NCI-H1092 treated with DMSO at 0.1 percent for 48 hours (cell line): ENCODE measurements at places on chromosomes 16 and 17.

DNA sequence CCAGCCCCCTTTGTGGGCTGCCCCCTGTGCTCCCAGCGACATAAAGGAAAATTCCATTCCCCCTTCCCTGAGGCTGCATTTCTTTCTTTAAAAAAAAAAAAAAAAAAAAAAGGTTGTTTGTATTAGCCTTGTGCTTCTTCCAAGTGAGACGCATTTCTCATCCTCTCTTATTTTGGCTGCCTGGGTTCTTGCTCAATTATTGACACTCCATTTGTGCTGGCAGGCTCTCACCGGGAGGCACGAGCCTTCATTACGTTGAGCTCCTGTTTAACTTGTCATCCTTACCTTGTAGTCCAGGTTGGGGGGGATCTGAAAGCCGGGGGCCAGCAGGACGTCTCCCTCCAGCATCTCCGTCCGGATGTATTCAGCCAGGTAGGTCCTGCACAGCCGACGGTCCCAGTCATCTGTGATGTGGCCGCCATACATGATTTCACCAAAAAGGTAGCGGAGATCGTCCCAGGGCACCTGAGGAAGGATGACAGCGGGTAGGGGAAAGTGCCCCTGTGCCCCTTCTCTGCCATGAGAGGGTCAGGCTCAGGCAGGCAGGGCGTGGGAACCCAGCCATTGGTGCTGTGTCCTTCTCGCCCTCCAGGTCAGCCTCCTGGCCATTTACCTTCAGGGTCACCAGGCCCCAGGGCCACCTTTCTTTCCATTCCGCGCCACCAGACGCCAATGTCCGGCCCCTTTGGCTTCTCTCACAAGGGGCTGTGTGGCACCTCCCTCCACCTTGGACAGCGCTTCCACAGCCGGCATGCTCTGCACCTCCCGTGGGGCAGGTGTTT lies 50.6 kb downstream of the PGS1 start:
- no peak for DNase-seq

- peak; percentile 24 for DNase-seq
Measured at GRCh38 chr17:20992987-20993862, 49.6 kb downstream of the USP22 start.

DNA sequence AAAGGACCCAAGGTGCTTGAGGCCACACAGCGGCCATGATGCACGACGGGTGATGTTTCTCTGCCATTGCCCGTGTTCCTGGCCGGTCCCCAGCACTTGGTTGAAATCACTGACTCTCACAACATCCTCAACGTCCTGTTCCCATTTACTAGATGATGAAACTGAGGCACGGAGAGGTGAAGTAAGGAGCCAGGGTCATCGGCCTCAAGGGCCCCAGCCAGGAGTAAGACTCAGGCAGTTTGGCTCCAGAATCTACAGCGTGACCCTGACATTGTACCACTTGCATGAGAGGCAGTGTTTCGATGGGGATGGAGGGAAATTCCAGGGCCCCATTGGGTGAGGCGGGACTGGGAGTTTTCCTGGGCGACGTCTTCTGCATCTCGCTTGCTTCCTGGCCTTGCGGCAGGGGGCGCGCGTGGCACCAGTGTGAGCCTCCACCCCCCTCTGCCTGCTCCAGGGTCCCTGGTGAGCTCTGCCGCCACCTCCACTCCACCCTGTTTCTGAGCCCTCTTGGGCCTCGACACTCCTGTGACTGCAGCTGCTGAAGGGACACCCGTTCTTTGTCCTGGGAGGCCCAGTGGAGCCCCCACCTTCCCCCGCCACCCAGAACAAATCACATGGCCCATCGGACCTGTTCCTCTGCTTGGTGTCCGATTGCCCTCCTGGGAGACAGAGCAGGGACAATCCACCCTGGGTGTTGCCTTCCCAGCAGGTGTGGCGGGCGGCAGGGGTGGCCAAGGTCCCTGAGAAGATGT lies 133.0 kb upstream of the GSE1 start:
- DNase-seq: peak; percentile 68

DNA sequence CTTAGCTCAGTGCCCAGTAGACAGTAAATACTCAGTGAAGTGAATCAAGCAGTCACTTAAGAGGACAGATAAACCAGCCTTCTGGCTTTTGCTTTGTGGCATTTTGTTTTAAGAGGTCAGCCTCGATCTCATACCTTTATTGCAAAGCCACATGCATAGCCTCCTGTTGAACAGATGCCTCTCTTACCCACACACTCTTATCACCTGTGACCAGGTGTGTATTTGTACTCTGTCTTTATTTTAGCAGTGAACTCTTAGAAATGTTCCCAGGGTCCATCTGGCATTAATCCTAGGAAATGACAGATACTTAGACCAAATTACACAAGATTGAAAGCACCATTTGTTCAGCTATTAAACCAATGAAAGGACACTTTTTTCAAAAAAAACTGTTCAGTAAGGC lies 1426.5 kb downstream of the CDH11 start:
- DNase-seq: no peak

- no peak for DNase-seq
Measured at GRCh38 chr16:27841911-27842310, 221.6 kb downstream of the GSG1L start.

DNA sequence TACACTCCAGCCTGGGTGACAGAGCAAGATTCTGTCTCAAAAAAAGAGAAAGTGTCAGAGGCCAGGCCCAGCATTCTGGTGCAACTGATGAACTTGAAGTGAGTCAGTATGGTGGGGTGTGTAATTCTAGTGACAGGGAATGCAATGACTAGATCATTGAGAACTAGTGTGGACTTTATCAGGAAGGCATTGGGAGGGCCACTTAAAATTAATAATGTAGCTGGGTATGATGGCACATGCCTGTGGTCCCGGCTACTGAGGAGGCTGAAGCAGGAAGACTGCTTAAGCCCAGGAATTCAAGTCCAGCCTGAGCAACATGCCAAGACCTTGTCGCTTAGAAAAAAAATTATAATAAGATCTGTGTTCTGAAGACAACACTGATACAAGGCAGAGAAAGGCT lies 90.8 kb downstream of the STX8 start:
- no peak for DNase-seq

- DNase-seq: no peak
Measured at GRCh38 chr17:21419299-21420239, 43.4 kb downstream of the KCNJ12 start.

DNA sequence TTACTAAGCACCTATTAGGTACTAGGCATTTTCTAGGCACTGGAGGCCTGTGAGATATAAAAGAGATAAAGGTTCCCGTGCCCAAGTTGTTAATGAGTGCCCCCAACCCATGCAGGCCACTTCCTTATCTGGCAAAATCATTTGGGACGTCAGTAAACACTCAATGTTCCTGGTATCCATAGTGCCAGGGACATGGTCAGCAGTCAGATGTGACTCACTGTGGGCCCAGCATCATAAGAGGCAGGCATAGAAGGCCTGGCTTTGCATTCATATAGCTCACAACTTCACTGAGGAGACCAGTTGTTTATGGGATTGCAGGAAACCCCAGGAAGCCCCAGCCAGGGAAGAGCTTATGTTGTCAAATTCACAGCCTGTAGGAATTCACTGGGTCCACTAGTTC lies 81.1 kb downstream of the MRC2 start:
- DNase-seq: no peak
